ENCODE measurements at places on chromosomes 7 and 10.

GRCh38 chr7:7505915-7506314 lies 29.8 kb downstream of the COL28A1 start:
- no peak for DNase-seq

- DNase-seq = no peak
Measured at GRCh38 chr7:81926-82756, 110.2 kb upstream of the FAM20C start.

DNA sequence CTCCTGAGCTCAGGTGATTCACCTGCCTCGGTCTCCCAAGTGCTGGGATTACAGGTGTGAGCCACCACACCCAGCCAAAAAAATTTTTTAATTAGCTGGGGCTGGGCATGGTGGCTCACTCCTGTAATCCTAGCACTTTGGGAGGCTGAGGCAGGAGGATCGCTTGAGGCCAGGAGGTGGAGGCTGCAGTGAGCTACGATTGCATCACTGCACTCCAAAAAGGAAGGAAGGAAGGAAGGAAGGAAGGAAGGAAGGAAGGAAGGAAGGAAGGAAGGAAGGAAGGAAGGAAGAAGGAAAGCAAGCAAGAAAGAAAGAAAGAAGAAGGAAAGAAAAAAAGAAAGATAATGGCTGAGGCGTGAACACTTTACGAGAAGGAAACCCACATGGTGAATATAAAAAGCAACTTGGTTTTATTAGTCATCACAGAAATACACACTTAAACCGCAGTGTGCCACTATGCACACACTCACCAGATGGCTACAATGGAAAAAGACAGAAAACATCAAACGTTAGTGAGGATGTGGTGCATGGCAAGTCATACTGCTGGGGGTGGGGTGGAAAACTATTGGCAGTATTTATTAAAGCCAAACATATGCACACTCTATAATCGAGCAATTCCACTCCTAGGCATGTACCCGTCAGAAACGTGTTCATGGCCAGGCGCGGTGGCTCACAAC lies 4.4 kb upstream of the CCL26 start:
- no peak for DNase-seq

GRCh38 chr10:95605163-95605562 lies 44.0 kb upstream of the SORBS1 start:
- no peak for DNase-seq

- DNase-seq = no peak
Measured at GRCh38 chr7:139118805-139119485, 9.4 kb upstream of the ZC3HAV1 start.

GRCh38 chr10:92830478-92831389 lies 17.6 kb upstream of the EXOC6 start:
- DNase-seq = no peak

DNA sequence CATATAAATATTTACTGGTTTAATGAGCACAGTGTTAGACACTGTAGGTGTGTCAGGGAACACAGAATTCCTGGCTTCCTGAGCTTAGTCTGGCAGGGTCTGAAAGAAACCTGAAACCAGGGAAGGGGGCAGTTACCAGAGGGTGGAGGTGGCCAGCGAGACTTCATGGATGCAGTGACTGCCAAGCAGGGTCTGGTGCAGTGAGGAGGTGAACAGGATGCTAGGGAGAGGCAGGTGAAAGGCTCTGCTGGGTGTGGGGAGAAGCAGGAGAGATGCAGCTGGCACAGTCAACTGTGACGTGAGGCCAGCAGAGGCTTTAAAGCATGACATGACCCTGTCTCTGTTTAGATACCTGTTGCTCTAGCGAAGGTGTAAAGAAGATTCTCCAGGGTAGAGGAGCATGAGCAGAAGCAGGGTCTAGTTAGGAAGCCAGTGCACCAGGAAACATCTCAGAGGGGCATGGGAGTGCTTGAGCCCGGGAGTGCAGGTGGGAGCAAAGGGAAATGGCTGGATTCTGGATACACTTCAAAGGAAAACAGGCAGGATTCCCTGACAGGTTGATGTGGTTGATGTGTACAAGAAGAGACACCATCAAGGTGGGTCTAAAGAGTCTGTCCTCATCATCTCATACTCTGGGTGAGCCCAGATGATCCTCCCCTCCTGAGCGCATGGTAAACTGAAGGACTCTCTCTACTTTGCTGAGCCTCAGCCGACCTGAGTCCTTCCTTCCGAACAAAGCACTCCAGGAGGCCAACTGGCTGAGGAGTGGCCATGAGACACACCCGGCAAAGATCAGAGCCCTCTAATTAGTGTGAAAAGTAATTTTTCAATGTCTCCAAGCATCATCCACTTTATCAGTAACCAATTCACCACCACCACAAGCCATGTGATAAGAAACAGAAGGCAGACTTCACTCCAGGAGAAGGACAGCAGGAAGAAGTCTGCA lies 186.8 kb downstream of the COBL start:
- DNase-seq = no peak

DNA sequence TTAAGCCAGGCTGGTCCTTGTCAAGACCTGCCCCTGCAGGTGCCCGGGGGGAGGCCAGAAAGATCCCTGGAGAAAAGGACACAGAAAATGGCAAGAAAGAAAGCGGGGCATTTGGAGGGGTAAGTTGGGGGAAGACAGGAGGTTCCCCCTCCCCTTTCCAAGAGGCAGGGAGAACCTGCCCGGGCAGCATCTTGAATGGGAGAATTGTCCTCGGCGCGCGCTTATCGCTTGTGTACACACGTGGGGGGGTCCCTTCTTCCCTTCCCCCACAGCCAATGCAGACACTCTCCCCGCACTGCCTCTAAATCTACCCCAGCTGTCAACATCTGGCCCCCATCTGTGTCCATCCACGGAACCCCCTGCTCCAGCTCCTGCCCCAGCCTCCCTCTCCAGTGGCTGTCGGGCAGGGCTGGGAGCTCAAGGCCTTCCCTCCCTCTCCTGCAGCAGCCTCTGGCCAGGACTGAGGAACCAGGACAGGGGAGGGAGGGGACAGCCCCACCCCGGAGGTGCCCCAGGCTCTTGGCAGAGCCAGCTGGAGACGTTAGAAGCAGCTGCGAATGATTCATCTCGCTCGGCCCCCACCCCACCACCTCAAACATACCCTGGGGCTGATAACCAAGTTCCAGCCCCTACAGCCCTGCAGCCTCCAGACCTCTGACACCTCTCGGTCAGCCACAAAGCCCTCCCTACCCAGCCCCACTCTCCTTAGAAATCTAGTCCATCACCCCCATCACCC lies 25.3 kb downstream of the EPHB4 start:
- DNase-seq = no peak

DNA sequence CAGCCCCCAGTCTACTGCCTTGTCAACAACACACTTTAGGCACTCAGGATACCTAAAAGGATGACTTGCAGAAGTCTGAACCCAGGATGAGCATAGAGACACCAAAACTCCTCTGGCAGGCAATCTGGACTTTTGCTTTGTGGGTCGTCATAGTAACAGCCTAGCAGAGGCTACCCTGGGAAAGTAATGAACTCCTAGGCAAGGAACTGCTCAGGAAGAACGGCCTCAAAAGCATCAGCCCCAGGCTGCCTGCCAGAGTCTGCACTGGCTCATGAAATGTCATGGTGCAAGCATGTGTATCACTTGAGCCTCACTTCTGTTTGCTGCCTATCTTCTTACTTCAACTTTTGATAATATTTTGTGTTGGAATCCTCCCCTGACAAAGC lies 715.1 kb downstream of the GRID1 start:
- DNase-seq = no peak

- no peak for DNase-seq
Measured at GRCh38 chr7:24036033-24036412, 248.0 kb upstream of the NPY start.

GRCh38 chr10:74917481-74918077 lies 91.2 kb downstream of the KAT6B start:
- no peak for DNase-seq

GRCh38 chr10:71975087-71975870 lies 11.1 kb downstream of the CHST3 start:
- DNase-seq = no peak

DNA sequence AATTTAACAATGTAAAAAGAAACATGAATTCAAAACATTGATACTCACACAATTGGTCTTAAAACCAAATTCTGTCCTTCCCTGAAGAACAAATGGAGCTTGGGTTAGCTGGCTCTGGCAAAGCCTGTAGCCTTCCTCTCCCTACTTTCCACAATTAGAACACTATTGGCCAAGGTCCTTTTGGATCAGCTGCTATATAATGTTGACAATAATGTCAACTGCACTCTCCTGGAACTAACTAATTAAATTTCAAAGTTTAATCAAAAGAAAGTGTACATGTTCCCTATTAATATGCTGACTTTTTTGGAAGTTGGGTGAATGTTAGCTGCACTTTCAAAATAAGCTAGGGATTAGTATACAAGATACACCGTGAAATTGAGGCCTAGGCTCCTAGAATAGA lies 440.1 kb upstream of the NFE2L3 start:
- no peak for DNase-seq

DNA sequence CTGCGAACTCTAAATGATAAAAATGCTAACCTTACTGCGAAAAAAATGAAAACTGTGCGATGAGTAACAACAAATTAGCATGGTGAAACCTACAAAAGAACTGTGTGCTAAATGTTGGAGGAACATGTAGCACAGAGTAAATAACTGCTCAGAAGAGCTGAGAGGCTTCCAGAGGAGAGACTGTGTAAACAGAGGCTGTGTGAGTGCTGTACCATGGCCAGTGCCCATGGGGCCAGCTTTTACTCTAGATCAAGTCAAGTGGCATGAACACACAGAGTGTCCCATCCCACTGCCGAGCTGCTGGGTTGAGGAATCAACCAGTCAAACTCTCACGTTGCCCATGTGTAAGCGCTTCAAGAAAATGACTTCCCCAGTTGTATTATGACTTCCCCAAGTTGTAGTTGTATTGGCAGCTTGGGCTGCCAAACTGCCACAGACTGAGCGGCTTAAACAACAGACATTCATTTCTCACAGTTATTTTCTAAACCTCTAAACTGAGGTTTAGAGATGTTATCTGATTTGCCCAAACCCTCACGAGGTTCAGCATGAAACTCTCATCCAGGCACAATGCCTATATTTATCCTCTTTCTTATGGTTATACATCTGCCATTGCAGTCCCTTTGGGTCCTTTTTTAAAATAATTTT lies 270.7 kb downstream of the ABCA13 start:
- DNase-seq = no peak

DNA sequence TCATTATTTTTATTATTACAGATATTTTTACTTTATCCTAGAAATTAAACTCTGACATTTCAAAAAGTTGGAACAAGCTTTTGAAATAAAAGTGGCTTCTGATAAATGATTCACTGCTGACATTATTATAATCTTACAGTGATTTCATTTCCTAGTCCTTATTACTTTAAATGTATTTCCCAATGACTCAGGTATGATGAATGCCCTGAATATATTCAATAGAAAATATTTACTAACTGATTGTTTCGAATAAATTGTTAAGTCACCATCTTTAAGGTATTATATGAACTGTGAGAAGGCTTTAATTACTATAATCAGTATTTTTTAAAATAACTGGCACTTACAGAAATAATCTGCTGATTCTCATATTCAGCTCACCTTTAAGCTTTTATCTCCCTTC lies 21.6 kb downstream of the DKK1 start:
- DNase-seq = no peak

DNA sequence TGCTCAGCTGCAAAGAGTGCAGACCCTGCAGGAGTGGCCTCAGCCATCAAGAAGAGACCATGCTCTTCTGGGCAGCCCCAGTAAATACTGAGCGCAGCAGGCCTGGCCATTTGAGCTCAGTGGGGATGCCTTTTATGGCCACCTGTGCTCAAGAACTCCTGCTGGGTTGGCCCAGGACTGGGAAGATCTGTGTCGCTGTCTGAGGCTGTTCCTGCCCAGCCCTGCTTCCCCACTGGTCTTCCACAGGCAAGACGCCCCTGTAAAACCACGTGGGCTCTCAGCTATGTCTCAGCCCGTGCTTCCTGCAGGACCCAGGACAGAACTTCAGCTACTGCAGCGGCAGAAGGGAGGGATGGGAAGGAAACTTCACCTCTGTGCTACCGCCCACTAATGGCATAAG lies 10.5 kb upstream of the PPIF start:
- no peak for DNase-seq

- DNase-seq = no peak
Measured at GRCh38 chr10:16811292-16811691, 5.9 kb downstream of the RSU1 start.

- DNase-seq = no peak
Measured at GRCh38 chr7:39507866-39508551, 58.2 kb upstream of the YAE1 start.

DNA sequence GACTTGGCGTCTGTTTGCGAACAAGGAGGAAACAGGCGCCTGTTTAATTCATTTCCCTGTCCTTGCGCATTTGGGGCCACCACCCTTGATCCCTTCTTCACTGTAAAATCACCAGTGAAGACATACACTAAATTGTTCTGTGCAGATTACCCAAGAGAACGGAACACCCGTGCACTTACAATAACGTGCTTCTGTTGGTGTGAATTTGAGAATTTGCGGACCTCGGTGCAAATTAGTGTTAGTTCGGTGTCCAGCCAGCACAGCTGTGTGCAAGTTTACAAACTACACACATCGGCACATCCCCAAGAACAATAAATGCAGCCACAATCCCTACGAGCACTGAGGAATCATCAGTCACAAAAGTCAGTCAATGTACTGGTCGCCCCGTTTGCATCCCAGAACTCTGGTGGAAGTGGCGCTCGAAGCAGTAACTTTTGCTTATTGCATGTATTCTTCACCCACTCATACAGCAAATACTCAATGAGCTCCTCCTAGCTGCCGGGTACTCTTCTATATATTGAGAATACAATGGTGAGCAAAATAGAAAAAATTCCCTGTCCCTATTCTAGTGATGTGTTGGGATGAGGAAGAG lies 786 bp upstream of the CNOT4 start:
- no peak for DNase-seq

Data from stimulated activated CD8-positive, alpha-beta memory T cell treated with anti-CD3 and anti-CD28 coated beads, Interleukin-15, amount 100 ng/mL, for 24 hours (primary cell).